Esophagus squamous epithelium (tissue), 5 donors: ENCODE measurements at places on chromosomes 6 and 20.
A peak's percentile ranks its signal among the peaks of the same experiment; 100 is the strongest.

DNA sequence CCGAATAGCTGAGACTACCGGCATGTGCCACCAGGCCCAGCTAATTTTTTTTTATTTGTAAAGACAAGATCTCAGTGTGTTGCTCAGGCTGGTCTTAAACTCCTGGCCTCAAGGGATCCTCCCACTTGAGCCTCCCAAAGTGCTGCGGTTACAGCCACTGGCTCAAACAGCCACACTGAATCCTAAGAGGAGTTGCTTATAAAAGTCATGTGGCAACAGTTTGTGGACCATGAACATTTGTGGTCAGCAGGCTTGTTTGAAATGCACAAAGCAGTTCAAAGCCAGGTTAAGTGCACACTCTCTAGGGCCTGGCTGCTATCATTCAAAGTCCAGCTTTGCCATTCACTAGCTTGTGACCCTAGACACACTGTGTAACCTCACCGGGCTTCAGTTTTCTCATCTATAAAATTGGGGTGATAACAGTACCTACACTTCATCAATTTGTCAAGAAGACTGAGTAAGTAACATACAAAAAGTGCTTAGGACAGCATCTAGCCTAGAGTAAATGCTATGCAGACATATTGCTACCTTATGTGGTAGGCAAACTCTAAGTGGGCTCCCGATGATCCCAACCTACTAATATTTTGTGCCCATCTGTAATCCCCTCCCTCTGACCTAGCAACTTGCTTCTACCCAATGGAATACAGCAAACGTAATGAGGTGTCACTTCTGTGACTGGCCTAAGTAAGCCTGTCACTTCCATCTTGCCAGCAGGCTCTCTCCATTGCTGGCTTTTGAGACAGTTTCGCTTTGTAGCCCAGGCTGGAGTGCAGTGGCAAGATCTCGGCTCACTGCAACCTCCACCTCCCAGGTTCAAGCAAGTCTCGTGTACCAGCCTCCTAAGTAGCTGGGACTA, 122.9 kb downstream of the ZMYND8 start:
- no peak for DNase-seq

DNA sequence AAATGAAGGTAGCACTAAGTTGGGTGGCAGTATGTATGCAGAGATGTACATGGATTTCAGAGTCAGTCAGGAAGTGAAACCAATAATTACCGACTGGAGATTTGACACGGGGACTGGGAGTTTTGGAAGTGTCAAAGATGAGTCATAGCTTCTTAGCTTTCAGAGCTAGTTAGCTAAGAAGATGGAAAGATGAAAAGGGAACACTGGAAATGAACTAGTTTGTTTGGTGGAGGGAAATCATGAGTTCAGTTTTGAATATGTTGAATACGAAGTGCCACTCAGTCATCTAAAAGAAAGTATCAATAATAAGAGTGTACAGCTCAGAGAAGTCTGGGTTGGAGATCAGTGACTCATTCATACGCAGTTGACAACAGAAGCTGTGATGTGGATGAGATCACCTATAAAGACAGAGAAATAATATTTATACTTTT, 7.5 kb downstream of the ESF1 start:
- no peak for DNase-seq

DNA sequence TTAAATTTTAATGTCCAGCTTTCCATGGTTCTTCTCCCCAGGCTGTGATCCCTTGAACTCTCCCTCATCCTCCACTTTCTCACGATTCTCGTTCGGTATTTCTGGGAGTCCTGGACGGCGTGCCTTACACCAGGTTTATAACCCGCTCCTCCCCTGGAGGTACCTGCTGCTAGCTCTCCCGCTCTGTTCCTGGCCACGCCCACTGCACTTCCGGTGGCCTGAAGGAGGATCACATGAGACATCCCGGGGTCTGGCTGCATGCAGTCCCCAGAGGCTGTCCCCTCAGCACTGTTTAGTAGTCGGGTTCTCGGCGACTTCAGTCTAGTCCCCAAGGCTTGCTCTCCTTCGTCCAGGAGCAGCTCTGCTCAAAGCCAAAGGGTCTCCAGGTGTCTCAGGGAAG, 28.4 kb upstream of the GCLC start:
- DNase-seq: no peak

GRCh38 chr6:45377043-45377553, 636 bp downstream of the SUPT3H start:
- DNase-seq: peak; percentile 55

DNA sequence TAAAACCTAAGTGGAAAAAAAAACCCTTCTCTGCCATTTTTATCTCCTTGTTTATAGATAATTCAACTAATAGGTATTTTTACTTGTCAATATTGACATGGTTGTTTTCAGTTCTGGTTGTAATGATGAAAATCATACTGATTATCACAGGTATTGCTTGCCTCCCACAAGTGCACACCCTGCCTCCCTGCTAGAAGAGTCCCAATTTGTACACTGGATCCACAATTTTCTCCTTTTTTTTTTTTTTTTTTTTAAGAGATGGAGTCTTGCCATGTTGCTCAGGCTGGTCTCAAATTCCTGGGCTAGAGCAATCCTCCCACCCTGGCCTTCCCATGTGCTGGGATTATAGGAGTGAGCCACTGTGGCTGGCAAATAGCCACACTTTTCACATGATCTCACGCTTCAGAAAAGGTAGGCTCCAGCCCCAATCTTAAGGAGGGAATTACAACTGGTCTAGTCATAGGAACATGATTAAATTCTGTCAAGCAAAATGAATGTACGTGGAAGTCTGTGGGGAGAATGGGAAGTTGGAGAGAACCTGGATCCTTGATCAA, 12.3 kb downstream of the DYNLT2 start:
- no peak for DNase-seq

DNA sequence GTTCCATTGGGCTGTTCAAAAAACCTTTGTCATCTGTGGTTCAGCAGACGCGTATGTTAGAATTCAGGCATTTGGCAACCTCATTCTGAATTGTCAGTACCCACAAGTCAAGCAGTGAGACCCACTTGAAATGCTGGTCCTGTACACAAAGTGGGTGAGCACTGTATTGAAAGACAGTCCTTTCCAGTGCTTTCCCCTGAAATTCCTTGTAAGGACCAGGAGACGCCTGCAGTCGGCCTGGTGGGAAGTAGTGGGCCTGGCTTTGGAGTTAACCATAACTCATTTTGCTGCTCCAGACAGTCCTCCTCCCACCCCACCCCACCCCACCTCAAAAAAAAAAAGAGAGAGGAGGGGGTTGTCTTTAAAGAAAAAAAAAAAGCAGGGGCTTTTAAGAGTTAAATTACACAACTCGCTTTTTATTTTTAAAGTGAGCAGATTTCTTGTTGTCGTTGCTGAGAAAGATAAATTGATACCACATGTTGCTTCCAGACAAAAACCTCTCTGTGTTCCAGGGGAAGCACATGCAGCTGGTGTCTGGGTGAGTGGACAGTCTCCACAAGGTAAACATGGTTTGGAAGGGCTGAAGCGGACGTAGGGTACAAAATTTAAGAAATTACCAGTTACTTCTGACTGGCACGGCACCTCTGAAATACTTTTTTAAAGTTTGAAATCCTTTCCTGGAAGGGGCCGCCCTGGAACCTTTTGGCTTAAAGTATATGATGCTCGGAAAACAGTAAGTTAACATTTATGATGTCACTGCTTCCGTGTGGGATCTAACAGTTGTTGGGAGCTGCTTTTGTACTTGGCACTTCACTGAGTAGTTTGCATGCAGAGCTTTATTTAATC, 95.3 kb downstream of the FOXO3 start:
- no peak for DNase-seq

GRCh38 chr6:69894578-69895347, 28.4 kb downstream of the COL19A1 start:
- DNase-seq: no peak

- no peak for DNase-seq
These were observed 158.7 kb upstream of the ZNF184 start for GRCh38 chr6:27631609-27631916.

GRCh38 chr20:61370841-61371303, 118.8 kb downstream of the CDH4 start:
- no peak for DNase-seq
